ENCODE measurements at places on chromosomes 7 and 10. TPM values are rescaled to one million over a fixed set of nuclear protein-coding genes. Genes with fewer than 3 reads are reported as not detected.

Gene ELFN1
- total RNA-seq = 3.1 TPM

Gene LRRC18
- total RNA-seq = 0.39 TPM

Gene NPSR1
- not detected for total RNA-seq

Gene SLC26A5
- total RNA-seq = 0.20 TPM

Gene LMOD2
- 16.2 TPM for total RNA-seq

Gene FAM25A
- 16.3 TPM for total RNA-seq

Gene WDFY4
- total RNA-seq = 4.3 TPM

Gene OR2A12
- total RNA-seq = not detected

Gene PTN
- 20.8 TPM for total RNA-seq

Gene PAPSS2
- total RNA-seq = 7.2 TPM

Gene CPA1
- 0.79 TPM for total RNA-seq

Gene CADPS2
- total RNA-seq = 8.3 TPM

Gene NUTM2B
- 0.30 TPM for total RNA-seq

Gene HTR5A
- not detected for total RNA-seq

Gene POLR2J2
- 3.6 TPM for total RNA-seq

Gene AZGP1
- total RNA-seq = 39.4 TPM

Gene CCDC172
- total RNA-seq = not detected

Gene NEUROD6
- total RNA-seq = 0.30 TPM

Gene PLEKHS1
- not detected for total RNA-seq

Gene CCL24
- 1.2 TPM for total RNA-seq

Gene MSMB
- total RNA-seq = 4.8 TPM

Measured in skin of body (tissue), 3 donors.